ENCODE measurements at places on chromosomes 2 and 18. TPM values are rescaled to one million over a fixed set of nuclear protein-coding genes. Genes with fewer than 3 reads are reported as not detected.

GATA6 gene
- total RNA-seq = 18.1 TPM

C2orf92 gene
- total RNA-seq = 0.78 TPM

USP37 gene
- 6.9 TPM for total RNA-seq

AP1S3 gene
- total RNA-seq = 6.7 TPM

IFIH1 gene
- 42.4 TPM for total RNA-seq

KCNK3 gene
- total RNA-seq = 0.53 TPM

SP140 gene
- 0.10 TPM for total RNA-seq

BABAM2 gene
- 38.4 TPM for total RNA-seq

DUSP2 gene
- total RNA-seq = 0.10 TPM

FSIP2 gene
- total RNA-seq = 0.82 TPM

TOGARAM2 gene
- total RNA-seq = not detected

HOXD12 gene
- total RNA-seq = not detected

FOXI3 gene
- total RNA-seq = not detected

VWA3B gene
- not detected for total RNA-seq

CD8B gene
- total RNA-seq = not detected

REG1B gene
- total RNA-seq = not detected

SNTG2 gene
- 1.5 TPM for total RNA-seq

HTR2B gene
- total RNA-seq = 0.19 TPM

CPSF3 gene
- 29.1 TPM for total RNA-seq

ADCYAP1 gene
- total RNA-seq = 0.12 TPM

POTEI gene
- total RNA-seq = 0.06 TPM

CYS1 gene
- total RNA-seq = 1.1 TPM

RAB10 gene
- total RNA-seq = 125 TPM

RNF125 gene
- total RNA-seq = 1.6 TPM

WDFY1 gene
- 79.6 TPM for total RNA-seq

HJURP gene
- 4.3 TPM for total RNA-seq

KATNAL2 gene
- total RNA-seq = 1.6 TPM

GCG gene
- total RNA-seq = not detected

SIX3 gene
- not detected for total RNA-seq

PLCL1 gene
- total RNA-seq = 5.0 TPM

SPR gene
- 44.1 TPM for total RNA-seq

CDKL4 gene
- not detected for total RNA-seq

PTPRN gene
- total RNA-seq = 0.47 TPM

POTEC gene
- total RNA-seq = not detected
